ENCODE measurements at places on chromosomes 11 and 22.

DNA sequence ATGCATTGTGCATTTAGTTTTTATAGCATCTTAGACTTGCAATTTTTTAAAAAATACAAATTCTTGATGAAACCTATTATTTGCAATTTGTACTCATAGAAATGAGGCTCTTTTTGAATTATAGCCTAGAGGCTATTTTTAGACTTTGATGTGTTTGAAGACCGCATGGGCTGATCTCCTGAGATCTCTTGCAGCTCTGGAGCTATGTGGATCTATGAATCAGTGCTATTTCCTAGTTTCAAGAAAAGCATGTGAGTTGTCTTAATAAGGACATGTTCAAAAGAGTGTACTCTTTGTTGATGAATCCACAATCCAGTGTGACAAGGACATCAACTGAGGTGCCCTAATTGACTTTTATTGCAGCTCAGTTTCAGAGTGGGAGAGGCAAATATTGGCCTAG is 620.5 kb downstream of the ETS1 start:
- DNase-seq, result no peak

- no peak for DNase-seq
These were observed 106.1 kb downstream of the ZBTB16 start for GRCh38 chr11:114165326-114166230.

DNA sequence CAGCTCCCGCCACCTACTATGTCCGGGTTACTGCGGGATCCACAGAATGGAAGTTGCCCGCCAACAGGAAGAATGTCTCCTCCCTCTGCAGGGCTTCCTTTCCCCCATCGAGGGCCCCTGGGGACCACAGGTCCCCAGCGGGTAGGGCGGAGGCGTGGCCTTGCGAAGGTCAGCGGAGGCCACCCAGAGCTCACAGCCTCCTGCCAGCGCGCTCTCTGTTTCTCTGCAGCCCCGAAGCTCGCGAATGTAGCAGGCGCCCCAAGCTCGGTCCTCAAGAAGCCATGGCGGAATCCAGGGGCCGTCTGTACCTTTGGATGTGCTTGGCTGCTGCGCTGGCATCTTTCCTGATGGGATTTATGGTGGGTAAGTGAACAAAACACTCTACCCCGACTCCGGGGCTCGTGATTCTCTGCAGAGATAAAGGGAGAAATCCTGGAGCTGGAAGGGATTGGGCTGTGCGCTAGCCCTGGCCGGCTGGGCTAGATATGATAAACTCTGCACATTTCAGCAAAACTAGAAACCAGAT is at the start of gene NAALAD2:
NAALAD2 (plus strand) TSS at position 186 of the 526 bp plus-strand sequence; CDS start at position 282, 96 bp downstream.
- DNase-seq, result peak; percentile 13

GRCh38 chr11:61828629-61829407 is 718 bp downstream of the FADS2 start:
- peak; percentile 74 for DNase-seq

GRCh38 chr11:77244277-77245027 is 57.0 kb downstream of the GDPD4 start:
- no peak for DNase-seq

GRCh38 chr22:35987487-35987886 is 41.1 kb downstream of the RBFOX2 start:
- no peak for DNase-seq

DNA sequence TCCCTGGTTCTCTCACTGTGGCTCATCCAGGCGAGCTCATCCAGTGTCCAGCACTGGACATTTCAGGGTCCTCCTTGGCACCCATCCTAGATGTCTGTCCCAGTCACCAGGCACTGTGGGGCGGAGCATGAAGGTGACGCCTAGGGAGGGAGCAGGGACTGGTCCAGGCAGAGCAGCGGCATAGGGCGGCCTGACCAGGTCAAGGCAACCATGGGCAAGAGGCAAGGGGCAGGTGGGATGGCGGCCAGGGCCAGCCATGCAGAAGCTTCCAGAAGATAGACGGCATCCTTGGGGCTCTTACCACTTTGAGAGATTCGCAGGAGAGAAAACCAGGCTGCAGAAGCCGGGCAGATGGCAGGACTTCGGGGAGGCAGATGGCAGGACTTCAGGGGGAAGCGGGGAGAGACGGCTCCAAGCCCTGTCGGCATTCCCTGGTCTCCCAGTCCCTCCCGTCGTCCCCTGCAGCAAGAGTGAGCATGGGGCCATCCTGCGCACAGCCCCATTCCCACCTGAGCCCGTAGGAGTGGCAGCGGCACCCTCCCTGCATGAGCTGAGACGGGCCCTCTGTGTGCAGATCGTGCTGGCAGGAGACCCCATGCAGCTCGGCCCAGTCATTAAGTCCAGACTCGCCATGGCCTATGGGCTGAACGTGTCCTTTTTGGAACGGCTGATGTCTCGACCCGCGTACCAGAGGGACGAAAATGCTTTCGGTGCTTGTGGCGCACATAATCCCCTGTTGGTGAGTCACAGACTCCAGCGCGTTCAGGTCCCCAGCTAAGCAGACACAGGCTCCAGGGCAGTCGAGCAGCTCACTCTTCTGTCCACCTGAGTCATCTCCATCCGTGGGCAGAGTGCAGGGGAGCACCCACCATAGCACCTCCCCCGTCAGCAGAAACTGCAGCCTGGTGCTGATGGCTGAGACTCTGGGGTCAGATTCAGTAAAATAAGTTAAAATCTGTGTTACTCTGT is 20.1 kb upstream of the PANX2 start:
- DNase-seq, result no peak

- no peak for DNase-seq
These were observed 71.5 kb downstream of the FBLN1 start for GRCh38 chr22:45574069-45574703.

GRCh38 chr22:47563406-47564157 is 801.1 kb downstream of the TBC1D22A start:
- DNase-seq, result no peak

GRCh38 chr22:26673486-26673885 is 16.1 kb downstream of the MIAT start:
- DNase-seq, result peak; percentile 46

GRCh38 chr22:38850941-38851849 is 7.4 kb upstream of the NPTXR start:
- DNase-seq, result no peak

DNA sequence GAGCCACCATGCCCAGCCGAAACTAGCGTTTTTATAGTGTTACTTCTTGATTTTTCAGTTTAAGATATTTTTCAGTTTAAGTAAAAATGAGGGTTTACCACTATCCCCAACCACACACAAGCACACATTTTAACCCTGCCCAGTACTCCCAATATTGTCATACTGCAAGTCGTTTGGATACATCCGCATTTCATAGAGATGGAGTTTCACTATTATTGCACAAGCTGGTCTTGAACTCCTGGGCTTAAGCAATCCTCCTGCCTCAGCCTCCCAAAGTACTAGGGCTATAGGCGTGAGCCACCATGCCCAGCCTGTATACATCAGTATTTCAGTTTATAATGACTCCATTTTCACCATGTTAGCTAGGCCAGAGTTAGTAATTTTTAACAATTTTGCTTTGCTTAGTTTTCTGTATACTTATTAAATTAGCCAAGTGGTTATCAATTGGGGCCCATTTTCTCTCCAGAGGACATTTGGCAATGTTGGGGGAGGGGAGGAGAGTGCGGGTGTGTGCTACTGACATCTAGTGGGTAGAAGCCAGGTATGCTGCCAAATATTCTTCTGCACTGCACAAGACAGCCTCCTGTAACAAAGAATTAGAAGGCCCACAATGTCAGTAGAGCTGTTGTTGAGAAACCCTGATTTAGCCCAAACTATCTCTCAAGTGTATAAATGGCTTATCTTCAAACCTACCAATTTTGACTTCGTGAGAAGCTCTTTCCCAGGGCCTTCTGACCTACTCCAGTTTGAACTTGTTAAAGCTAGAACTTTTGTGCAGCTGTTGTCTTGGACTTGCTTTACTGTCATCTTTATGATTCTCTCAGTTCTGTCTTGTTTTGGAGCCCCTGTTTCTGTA is 7.3 kb downstream of the USP47 start:
- DNase-seq, result peak; percentile 93

GRCh38 chr11:104051778-104052177 is 15.3 kb downstream of the DDI1 start:
- DNase-seq, result no peak

DNA sequence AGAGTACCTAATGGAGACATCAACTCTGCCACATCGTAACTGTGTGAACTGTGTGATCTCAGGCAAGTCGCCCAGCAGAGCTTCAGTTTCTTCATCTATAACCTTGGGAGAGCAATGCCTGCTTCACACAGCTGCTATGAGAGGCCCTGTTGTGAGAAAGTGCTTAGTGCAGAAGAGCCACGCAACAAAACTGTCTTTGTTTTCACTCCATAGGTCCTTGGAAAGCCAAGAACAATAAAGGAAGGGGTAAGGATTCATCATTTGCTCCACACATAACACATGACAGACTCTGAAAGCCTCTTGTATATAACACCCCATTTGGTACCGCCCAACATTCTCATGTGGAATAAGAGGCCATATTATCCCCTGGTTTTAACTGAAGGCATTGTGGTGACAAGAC is 231.9 kb upstream of the ISX start:
- DNase-seq, result no peak

- no peak for DNase-seq
These were observed 40.1 kb upstream of the CXCR5 start for GRCh38 chr11:118843565-118843964.

DNA sequence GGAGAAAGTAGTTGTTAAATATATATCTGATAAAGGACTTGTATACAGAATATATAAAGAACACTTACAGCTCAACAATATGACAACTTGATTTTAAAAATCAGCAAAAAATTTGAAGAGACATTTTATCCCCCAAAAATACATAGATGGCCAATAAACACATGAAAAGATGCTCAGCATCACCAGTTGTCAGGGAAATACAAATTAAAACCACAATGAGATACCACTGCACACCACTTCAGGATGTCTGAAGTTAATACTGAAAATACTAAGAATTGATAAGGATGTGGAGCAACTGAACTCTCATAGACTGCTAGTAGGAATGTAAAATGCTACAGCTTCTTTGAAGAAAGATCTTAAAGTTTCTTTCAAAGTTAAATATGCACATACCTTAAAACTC is 49.2 kb downstream of the KREMEN1 start:
- DNase-seq, result peak; percentile 67

DNA sequence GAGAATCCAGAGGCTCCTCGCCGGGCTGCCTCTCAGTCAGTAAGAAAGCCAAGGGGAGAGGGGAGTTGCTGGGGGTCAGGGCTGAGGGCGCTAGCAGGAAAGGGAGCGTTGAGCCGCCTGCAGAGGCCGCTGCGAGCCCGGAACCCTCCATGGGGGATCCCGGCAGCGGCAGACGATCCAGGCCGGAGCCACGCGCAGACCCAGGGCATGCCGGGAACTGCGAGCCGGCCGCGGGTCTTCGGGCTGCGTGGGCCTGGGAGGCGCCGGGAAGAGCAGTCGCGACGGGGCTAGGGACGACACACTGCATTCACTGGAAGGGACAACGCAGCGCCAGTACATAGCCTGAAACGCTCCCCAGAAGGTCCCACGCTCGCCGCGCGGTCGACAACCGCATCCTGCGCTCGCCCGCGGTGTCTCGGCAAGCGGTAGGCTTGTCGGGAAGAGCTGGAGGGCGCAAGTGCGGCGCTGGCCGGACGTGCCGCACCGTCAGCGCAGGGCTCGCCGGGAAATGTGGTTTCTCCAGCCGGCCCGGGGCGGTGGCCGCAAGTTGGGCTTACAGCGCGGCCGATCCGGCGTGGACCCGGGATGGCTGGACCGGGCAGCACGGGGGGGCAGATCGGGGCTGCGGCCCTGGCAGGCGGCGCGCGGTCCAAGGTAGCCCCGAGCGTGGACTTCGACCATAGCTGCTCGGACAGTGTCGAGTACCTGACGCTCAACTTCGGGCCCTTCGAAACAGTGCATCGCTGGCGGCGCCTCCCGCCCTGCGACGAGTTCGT is at the start of gene LZTR1:
LZTR1 (plus strand) TSS at position 511 of the 776 bp plus-strand sequence; CDS start at position 586, 75 bp downstream.
- DNase-seq, result peak; percentile 89

GRCh38 chr22:23306926-23307325 is 126.6 kb downstream of the BCR start:
- DNase-seq, result no peak

DNA sequence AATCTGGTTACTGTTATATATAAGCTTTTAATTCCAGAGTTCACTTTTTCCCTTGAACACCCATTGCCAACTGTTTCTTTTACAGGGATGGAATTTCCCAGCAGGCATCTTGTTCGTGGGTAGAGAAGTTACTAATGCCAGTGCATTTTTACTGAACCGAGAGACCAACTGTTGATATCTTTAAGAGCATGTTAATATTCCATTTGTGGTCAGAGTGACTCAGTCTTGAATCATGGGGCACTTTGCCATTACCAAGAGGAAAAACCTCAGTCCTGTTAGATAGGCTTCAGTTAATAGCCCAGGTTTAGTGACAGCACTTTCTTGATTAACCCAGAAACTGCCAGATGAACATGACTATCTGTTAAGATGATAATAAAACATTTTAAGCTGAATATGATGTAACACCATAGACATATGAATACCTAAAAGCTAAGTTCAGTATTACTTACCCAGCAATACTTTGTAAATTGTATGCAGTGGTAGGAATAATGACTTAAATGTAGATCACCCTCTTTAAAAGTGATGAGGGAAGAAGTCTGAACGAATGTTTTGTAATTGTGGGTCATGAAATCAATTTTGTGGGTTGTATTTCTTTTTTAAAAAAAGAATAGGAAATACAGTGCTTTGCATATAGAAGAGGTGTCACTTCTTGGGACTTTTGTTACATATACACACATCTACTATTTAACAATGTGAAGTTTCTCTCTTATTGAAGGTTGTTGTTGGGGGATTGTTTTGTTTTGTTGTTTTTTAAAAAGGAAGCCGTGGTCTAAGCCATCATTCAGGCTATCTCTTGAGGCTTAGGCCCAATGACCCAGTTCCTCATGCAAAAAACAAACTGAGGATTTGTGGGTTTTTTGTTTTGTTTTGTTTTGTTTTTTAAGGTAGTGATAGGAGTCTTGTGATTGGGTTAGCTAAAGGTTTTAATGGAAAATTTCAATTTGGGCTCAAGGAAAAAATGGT is 79.2 kb upstream of the GRIK4 start:
- DNase-seq, result peak; percentile 91

Data from hematopoietic multipotent progenitor cell treated with erythropoietin and hydrocortisone succinate and interleukin-3 and kit ligand, for 6 days (in vitro differentiated cells).